Stimulated activated CD4-positive, alpha-beta T cell treated with anti-CD3 and anti-CD28 coated beads, Interleukin-15, amount 100 ng/mL, for 1 hour (primary cell): ENCODE measurements at places on chromosomes 3 and 15.
A peak's percentile ranks its signal among the peaks of the same experiment; 100 is the strongest.

- no peak for DNase-seq
These were observed 86.9 kb downstream of the PLCH1 start for GRCh38 chr3:155658006-155658405.

GRCh38 chr15:101489237-101489598 lies 289 bp downstream of the PCSK6 start:
- no peak for DNase-seq

- DNase-seq, result no peak
These were observed 15.9 kb downstream of the BSN start for GRCh38 chr3:49570028-49570654.

DNA sequence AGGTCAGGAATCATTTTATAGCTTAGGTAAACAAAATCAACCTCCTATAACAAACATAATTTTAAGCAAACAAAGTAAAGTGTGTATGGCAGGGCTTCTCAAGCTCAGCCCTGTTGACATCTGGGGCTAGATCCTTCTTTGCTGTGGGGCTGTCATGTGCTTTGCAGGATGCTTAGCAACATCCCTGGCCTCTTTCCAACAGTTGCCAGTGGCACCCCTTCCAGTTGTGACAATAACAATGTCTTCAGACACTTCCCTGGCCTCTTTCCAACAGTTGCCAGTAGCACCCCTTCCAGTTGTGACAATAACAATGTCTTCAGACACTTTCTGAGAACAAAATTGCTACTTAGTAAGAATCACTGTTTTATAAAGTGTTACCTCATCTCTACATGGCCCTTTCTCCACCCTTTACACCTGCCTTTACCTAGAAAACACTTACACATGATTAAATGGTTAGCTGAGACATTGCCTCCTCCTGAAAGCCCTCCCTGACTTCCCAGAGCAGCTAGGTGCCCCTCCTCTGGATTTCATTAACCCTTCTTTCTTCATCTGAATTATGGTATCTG lies 194.0 kb upstream of the LMCD1 start:
- DNase-seq, result no peak

GRCh38 chr15:52790941-52791751 lies 1.0 kb upstream of the ONECUT1 start:
- no peak for DNase-seq

- DNase-seq, result no peak
These were observed 433.7 kb downstream of the SHQ1 start for GRCh38 chr3:72414481-72415016.

DNA sequence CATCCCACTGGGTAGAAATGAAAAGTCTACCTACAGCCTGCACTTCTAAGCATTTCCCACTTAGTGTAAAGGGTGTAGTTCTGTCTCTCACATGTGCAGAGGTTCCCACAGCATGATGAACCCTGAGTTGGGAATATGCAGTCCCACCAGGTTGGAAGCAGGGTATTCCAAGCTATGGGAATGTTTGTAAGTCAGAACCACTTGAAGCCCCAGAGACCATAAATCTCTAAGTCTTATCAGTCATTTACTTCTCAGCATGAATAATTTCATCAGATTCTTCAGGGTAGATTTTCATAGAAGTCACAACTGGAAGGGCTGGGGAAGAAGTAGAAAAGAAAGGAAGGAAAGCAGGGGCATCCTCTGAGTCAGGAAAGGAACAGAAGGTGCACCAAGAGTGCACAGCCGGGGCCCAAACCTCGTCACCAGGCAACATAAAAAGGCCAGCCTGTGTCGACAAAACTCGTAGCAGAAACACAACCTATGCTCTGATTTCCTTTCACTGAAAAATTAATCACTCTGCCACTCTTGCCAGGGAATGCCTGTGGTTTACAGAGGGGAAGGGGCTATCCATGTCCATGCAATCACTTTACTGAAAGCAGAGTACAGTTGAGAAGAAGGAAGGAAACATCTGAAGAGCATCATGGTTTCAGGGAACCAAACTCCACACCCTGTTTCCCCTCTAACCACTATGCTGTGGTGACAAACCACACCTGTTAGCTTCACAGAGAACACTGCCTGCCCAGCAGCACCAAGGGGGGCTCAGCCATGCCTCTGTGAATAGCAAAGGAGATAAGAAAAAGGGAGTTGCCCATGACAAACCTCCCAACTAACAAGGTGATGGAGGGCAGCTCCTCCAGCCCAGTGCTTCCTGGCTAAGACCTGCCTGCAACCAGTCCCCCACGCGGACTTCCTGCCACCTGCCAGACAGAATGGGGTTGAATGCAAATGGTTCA lies 40.5 kb downstream of the SH3BP5 start:
- DNase-seq, result peak; percentile 44

DNA sequence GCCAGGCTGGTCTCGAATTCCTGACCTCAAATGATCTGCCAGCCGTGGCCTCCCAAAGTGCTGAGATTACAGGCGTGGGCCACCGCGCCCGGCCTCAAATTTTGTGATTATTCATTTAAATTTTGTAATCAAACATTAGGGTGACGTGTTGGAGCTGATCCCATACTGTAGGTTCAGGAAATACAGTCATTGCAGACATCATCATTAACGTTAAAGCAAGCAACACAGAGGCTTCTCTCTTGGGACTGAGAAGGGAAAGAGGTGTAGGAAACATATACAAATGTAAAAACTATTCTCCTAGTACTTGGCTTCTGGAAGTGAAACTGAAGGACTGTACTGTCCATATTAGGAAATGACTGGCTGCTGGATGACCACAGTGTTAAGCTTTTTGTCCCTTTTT lies 11.1 kb upstream of the ARID3B start:
- DNase-seq, result no peak

- DNase-seq, result no peak
These were observed 93.5 kb upstream of the ARRDC4 start for GRCh38 chr15:97866959-97867358.

DNA sequence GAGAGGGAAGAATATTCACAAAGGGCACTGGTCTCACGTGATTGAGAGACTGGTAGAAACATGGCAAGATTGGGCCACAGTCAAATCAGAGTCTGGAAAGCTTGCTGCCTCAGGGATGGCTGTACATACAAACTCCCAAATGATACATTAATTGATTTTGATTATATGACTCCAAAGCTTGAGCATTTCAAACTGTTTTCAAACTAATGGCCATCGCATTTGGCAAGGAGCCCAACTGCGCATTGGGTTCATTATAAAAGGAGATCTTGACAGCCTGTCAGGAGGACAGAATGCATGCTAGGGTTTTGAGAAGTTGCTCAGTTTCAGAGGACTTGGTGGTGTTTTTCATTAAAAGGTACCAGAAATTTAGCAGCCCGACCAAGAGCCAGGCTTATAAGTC lies 117.7 kb downstream of the PTPRG start:
- no peak for DNase-seq

DNA sequence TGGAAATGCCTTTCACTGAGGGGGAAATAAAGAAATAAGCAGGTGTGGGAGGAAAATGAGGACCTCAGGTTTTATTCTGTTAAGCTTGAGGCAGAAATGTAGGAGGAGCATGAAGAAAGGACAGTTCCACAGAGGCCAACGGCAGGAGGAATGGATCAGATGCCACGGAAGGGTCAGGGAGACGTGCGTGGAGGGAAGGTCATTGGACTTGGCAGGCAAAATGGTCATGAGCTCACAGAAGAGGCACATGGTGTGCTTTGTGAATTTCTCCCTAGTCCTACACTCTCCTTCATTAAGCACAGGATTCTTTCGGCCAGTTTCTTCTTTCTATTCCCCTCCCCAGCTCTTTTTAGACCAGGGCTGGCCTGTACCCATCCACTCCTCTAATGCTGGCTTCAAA lies 32.5 kb upstream of the THSD4 start:
- no peak for DNase-seq

GRCh38 chr15:41020829-41021228 lies 67.6 kb downstream of the CHAC1 start:
- no peak for DNase-seq

DNA sequence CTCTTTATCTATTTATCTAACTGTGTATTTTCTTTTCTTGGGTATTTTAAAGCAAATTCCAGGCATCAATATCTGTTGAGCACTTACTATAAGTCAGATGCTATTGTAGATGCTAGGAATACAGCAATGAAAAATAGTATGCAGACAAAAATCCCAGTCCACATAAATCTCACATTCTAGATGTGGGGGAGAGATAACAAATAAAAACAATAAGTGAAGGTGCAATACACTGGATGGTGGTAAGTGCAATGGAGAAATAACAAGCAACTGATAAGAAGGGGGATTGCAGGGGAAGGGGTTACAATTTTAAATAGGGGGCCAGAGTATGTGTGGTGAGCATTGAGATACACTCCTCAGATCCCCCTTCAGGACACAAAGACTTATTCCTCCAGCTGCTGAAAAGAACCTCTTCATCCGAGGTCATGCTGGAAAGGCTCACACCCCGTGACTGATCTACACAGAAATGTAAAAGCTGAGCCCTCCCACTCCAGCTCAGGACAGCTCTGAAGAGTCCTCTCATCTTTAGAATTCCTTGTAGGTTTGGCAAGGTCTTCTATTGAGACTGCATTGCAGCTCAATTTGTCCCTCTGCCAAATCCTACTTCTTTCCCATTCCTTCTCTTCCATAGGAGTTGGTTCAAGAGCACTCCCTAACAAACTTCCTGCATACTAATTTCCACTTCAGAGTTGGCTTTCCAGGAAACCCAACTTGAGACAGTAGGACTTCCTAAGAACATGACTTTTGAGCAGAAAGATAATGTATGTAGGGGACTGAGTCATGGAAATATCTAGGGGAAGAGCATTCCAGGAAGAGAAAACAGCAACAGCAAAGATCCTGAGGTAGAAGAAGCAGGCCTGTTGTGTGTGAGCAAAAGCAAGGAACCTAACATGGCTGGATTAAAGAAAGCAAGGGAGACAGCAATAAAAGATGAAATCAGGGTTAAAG lies 8.1 kb upstream of the SCG3 start:
- DNase-seq, result no peak

DNA sequence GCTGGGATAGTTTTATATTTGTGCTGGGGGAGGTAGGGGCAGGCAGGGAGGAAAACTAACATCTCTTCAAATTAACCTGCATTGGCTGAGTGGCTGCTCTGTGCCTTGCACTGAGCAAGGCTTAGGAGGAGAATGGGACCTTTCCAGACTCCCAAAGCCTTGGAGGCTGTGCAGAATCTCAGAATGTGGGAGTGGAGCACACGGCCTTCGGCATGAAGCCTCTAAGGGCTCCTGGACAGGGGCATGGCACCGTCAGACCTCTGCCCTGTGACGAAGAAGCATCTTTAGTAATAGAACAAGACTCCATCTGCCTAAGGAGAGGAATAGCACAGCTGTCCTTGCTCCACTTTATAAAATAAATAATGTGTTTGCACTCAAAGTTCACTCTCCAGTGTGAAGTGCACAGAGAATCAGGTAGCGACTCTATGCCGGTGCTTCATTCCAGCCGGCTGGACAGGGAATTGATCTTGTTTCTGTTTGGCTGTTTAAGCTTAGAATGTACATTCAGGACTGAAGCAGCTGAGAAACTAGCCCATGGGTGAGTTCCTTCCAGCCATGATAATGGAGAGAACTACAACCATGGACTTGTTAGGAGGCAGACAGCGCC lies 228.5 kb upstream of the ADAMTS9 start:
- DNase-seq, result no peak

GRCh38 chr15:87416591-87417257 lies 839.8 kb downstream of the NTRK3 start:
- DNase-seq, result no peak

- no peak for DNase-seq
These were observed 38.4 kb upstream of the TRAK1 start for GRCh38 chr3:42052484-42053351.

GRCh38 chr3:73140772-73141442 lies 79.4 kb downstream of the EBLN2 start:
- DNase-seq, result no peak

DNA sequence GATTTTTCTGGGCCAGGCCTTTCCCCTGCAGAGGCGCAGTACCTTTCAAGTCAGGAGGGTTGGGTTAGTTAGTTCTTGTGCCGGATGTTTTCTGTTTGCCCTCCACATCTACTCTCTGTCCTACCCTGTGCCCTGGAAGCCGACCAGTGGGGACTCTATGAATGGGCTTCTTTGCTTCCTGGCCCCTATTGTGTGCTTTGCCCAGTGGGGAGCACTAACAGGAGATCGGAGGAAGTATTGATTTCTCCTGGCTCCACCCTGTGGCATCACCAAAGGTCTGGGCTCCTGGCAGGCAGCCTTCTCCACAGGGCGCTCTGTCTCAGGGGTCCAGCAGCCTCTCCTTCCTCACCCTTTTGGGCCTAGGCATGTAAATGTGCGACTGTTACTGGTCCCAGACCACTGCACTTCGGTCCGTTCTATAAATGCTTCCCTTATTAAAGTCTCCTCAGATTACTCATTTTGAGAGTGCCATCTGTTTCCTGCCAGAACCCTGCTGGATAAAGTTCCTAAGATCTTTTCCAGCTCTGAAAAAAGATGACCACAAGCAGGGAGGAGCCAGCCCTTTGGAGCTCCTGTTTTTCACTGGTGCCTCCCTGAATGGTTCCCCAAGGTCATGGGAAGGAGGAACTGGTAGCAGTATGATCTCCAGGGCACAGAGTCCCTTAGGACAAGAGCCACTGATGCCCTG lies 44.5 kb downstream of the CTDSPL start:
- no peak for DNase-seq

DNA sequence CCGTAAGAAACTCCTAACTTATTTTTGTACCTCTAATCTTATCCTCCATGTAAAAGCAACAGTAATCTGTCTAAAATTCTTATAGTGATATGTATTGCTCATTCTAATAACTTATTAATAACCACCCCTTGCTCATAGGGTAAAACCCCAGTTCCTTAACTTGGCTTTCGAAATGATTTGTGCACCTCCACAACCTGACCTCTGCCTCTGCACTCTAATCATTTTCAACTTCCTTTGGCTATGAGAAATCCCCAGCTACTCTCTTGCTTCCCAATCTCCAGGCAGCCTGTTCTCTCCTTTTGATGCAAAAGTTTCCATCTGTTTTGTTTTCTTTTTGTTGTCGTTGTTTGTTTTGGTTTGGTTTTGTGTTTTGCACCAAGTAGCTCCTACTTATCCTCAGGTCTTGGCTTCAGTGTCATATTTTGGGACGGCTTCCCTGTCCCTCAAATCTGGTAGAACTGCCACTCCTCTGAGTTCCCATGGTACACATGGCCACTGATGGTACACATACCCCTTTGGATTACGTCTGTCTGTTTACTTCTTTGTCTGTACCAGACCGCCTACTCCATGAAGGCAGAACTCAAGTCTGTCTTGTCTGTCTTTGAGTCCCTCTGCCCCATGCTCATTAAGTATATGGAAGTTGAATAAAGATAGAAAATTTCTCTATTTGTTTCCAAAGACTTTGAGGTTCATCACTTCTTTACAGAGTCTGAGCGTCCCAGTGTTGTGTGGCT lies 105.6 kb upstream of the TGFBR2 start:
- DNase-seq, result no peak

- no peak for DNase-seq
These were observed 482.2 kb upstream of the PDZRN3 start for GRCh38 chr3:74106925-74107324.

DNA sequence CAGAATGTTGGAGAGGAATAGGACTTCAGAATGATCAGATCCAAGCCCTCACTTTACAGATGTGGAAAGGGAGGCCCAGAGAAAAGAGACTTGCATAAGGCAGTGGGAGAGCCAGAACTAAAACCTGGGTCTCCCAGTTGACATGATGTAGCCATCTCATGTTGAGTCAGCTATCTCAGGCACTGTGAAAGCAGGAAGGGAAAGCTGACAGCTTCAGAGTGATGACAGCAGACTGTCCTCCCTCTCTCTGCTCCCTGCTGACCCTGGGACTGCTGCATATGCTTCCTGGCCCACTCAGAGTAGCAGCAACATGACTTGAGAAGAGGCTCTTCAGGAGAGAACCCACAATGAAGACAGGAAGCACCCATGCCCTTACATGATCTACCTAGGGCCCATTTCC lies 14.7 kb downstream of the FHIT start:
- no peak for DNase-seq

GRCh38 chr15:24718289-24719082 lies 42.9 kb downstream of the NPAP1 start:
- no peak for DNase-seq
